ENCODE measurements at places on chromosomes 3 and 15.

- DNase-seq, result no peak
Observed at GRCh38 chr3:71961891-71962290, 176.9 kb upstream of the PROK2 start.

- no peak for DNase-seq
Observed at GRCh38 chr15:88918738-88919137, 5.6 kb upstream of the MFGE8 start.

DNA sequence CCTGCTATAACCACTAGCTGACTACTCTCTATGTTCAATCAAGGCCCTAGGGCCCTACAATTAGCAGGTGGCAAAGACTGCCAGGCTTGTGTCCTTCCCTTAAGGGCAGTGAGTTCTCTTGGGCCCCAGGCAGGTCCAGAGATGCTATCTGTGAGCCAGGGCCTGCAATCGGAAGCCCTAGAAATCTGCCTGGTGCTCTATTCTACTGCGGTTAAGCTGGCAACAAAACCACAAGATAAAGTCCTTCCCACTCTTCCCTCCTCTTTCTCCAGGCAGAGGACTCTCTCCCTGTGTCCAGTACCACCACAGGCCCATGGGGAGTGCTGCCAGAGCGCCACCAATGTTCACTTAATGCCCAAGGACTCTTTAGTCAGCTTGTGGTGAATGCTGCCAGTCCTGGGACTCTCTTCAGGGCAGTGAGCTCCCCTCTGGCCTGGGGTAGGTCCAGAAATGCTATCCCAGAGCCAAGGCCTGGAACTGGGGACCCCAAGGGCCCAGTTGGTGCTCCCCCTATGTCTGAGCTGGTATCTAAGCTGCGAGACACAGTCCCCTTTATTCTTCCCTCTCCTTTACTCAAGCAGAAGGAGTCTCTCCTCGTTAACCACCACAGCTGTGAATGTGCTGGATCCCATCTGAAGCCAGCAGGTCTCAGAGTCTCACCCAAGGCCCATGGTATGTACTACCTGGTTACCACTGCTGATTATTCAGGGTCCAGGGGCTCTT lies 34.7 kb downstream of the XXYLT1 start:
- no peak for DNase-seq

GRCh38 chr3:144028798-144029411 lies 57.3 kb downstream of the DIPK2A start:
- no peak for DNase-seq

DNA sequence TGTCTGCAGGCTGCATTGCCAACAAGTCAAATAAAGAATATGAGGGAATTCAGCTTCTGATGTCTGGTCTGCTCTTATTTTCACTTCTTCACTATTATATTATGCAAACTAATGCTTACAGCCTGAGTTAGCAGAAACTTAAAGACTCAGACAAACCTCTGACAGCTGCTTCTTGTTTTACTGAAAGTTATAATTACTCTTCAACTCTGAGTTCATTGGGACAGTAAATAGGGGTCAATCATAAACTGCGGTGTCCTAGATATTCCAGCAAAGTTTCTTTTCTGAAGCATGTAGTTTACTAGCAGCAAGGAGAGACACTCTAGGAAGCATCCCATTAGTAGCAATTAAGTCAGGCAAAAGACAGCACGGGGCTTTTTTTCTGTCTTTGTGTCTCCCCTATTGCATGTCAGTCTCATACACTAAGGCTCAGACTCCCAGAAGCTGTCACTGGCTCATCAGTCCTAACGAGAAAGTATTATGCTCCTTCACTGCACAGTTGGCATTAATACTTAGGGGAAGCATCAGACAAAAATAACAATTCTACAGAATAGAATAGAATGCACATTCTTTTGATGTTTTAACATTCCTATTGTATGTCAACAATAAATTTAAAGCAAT lies 1060.8 kb downstream of the ROBO1 start:
- no peak for DNase-seq

GRCh38 chr3:157406394-157406793 lies 30.3 kb upstream of the PTX3 start:
- no peak for DNase-seq

- DNase-seq, result no peak
Observed at GRCh38 chr3:58963928-58964503, 85.8 kb downstream of the CFAP20DC start.

- DNase-seq, result no peak
Observed at GRCh38 chr15:68816795-68817303, 3.8 kb downstream of the ANP32A start.

DNA sequence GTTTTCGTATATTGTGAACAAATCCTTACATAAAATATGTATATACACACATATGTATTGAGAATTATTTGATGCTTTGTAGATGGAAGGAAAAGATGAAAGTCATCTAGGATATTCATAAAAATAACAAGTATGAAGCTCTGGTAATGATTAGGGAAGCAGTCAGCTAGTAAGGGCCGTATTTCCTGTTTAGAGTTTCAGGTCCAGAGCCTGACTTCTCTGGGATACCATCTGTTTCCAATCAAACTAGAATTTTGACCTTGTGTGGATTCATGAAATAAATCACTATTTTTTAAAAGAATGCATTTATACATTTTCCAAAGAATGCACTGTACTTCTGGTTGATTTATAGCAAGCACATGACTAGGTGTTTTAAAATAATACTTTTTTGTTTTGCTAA lies 156.1 kb upstream of the CGNL1 start:
- no peak for DNase-seq

DNA sequence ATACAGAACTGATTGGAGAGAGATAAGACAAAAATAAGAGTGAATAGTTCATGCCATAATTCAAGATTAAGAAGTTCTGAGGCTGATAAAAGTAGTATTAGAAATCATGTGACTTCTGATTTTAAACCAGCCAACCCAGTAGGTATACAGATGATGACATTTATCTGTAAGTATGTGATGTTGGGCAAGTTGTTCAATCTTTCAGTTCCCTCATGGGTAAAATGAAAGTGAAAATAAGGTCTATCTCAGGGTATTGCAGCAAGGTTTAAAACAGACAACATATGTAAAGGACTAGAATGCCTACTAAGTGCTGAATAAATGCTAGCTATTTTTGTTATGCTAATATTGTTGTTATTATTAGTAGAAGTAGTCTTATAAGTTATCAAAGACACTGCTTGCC lies 1055.7 kb downstream of the NAALADL2 start:
- no peak for DNase-seq

DNA sequence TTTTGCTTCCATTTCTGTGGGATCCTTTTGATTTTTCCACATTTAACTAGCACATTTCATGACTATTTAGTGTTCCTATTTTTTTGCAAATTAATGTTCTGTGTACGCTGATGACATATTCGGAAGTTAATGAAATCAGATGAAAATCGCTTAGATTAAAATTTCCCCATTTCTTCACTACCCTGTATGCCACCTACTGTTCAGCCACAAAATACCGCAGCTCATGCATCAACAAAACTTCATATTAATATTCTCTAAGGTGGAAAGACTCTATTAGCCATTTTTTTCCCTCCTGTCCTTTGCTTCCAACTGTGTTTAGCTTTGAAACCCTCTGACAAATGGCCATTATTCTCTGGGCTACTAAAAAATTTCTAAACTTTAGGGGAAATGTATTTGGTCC lies 300.6 kb downstream of the MECOM start:
- DNase-seq, result no peak

DNA sequence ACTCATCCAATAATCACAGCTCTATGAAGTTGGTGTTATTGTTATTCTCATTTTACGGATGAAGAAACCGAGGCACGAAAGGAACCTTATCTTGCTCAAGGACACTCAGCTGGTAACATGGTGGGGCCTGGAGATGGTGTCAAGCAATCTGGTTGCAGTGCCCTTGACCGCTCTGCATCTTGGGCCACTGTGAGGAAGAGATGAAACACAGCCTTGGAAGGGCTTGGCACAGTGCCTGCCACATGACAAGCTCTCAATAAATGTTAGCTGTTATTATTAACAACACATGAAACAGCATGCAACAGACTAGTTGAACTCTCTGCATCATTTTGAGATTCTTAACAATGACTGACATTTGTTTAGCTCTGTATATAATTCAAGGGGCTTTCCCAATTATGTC lies 10.1 kb upstream of the ITGA11 start:
- DNase-seq, result no peak

DNA sequence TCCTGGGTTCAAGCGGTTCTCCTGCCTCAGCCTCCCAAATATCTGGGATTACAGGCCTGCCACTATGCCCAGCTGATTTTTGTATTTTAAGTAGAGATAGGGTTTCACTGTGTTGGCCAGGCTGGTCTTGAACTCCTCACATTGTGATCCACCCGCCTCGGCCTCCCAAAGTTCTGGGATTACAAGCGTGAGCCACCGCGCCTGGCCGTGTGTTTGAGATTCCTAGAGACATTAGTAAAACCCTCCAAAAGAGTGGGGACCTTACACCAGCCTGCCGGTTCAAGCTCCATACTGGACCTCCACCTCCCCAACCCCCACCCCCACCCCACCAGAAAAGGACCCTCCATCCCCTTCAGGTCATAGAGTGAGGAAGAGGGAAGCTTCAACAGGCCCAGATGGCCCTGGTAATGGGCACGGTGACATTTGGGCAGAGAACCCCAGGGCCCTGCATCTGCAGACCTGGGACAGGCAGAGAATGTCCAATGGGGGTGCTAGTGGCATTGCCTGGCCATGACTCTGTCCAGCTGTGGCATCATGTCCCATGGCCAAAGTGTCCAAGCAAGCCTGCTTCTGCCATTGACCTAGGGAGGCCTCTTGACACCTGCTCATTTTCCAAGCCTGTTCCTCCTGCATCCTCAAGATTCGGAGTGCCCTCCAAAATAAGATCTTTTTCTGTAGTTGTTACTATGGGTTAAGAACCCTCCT lies 108.9 kb upstream of the KLF13 start:
- DNase-seq, result no peak

- no peak for DNase-seq
Observed at GRCh38 chr3:46549408-46549904, 16.6 kb downstream of the LRRC2 start.

DNA sequence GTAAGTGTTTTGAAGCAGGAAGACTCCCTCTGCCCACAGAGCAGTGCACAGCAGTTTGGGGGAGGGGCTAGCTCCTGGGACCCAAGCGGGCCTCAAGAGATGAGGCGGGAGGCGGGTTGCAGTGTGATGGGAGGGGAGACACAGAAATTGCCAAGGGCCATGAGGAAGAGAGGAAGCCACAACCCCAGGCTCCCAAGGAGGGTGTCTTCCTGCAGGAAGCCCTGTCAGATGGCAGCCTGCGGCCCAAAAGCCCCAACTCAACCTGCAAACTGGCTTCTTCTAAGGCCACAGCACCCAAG lies 7.3 kb upstream of the ISLR2 start:
- DNase-seq, result no peak

DNA sequence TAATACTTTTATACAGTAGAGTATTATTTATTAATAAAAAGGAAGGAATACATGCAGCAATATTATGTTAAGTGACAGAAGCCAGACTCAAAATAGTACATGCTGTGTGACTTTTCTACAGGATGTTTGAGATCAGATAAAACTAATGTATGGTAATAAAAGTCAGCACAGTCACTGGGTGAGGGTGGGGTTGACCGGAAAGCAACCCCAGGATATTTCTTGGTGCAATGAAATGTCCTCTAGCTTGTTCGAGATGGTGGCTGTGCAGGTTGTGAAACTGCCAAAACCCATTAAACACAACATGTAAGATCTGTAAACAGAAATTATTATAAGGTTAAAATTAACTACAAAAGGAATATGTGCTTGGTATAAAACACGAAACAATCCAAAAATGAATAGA lies 20.8 kb upstream of the ALDH1L1 start:
- no peak for DNase-seq

DNA sequence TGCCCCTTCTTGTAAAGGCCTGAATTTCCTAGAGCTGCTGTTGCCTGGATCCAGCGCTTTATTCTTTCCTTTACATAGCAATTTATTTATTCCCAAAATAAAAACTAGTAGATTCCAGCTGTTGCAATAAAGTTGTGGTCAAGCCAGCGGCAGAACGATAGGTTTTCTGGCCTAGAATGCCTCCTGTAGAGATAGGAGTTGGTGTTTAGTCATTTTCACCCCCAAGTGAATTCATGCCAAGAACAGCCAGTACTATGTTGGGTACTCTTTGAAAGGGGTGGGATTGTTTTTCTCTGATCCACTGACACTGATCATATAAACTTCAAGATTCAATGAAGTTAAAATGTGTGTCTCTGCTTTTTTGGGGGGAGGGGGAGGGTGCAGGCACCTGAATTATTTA lies 69.7 kb downstream of the KLHL25 start:
- no peak for DNase-seq

GRCh38 chr3:19190126-19190525 lies 41.8 kb downstream of the KCNH8 start:
- no peak for DNase-seq

- peak; percentile 9 for DNase-seq
Observed at GRCh38 chr3:115623044-115623868, at the start of gene GAP43. GAP43 (plus strand) TSS chr3:115623510; CDS start chr3:115623690, 180 bp downstream.

DNA sequence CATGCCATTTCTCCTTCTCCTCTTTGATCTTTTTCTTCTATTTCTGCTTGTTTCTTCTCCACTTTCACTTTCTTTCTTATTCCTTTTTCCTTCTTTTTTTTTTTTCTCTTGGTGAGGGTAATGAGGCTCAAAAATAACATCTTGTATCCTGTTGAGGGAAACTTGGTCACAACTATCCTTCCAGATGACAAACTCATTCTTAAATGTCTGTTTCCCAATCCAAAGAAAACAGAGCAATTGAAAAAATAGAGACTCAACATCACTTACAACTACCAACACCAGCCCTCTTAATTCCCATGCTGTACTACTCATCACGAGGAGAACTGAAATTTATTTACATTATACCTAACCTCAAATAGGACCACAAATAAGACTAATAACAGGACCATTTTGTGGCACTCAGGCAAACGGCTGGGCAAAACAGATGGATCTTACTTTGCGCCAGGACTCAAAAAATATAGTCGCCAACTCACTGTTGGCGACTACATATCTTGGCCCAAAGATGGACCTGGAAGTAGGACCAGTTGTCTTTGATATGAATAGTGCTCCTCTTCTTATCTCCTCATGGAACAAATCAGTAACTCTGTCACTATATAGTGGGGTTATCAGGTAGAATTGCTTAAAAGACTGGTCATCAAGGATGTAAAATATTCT lies 343.9 kb downstream of the ZBTB20 start:
- DNase-seq, result no peak

GRCh38 chr3:187789872-187790271 lies 44.6 kb upstream of the BCL6 start:
- DNase-seq, result no peak
